GM23248 (cell line): ENCODE measurements at places on chromosomes 12 and 14. TPM values are rescaled to one million over a fixed set of nuclear protein-coding genes. Genes with fewer than 3 reads are reported as not detected.

DNA sequence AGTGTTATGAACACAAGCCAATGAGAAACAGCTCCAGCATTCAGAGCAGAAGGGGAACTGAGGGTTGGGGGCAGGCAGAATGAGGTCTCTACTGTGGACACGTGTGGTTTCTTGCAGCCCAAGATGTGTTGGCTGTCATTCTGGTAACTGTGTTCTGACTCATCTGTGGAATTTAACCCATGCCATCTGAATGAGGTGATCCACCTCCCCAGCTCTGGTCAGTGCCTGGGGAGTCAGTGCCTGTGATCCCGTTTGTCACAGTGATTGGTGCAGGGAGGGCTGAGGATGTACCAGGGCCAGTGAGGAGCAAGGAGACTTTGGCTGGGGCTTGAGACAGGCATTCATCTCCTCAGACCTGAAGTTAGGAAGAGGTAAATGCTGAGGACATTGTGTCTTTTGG, 216.8 kb downstream of the MSRB3 start:
- H3K27ac ChIP-seq, result no peak overlapping the region
- H3K4me3 ChIP-seq, result no peak overlapping the region
- H3K4me1 ChIP-seq, result peaks cover 27% of the 10 kb centered on the region
- peak; percentile 77 for DNase-seq
- no peaks in the 10 kb centered on the region for H3K36me3 ChIP-seq

DNA sequence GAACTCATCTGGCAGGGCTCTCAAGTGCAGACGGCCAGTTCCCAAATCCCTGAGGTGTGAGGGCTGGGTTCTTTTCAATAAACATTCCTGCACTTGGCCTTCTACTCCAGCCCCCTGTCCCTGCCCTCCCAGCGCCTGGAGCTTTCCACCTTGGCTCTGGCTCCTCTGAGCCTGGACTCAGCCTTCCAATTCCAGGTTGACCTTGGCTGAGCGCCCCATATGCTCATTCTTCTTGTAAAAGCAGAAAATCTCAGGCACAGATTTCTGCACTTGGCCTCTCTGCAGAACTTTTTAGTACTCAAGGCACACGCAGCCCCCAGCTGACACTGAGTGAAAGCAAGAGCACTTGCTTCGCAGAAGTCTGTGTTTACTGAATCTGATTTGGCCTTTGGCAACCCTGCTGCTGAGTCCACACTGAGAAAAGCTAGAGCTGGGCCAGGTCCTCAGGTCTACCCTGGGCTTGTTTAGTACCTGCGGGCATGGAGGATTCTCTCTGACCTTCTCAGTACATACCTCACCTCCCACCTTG, 222.7 kb downstream of the MSRB3 start:
- no peak overlapping the region for H3K27ac ChIP-seq
- DNase-seq, result no peak
- no peaks in the 10 kb centered on the region for H3K36me3 ChIP-seq
- H3K4me3 ChIP-seq, result no peak overlapping the region

The AHNAK2 gene
- 58.0 and 64.9 TPM in 2 replicates for total RNA-seq

- no peaks in the 10 kb centered on the region for H3K27me3 ChIP-seq
- no peaks in the 10 kb centered on the region for H3K36me3 ChIP-seq
- DNase-seq, result peak; percentile 42
Observed at GRCh38 chr12:132907216-132907615, 19.8 kb upstream of the CHFR start.

- H3K36me3 ChIP-seq, result no peaks in the 10 kb centered on the region
- no peaks in the 10 kb centered on the region for H3K4me1 ChIP-seq
- no peak overlapping the region for H3K27ac ChIP-seq
- peaks cover 8% of the 10 kb centered on the region for H3K27me3 ChIP-seq
- H3K4me3 ChIP-seq, result no peak overlapping the region
Observed at GRCh38 chr12:9391815-9392214, 183.6 kb upstream of the PZP start.

The DPF3 gene
- 7.9 and 13.4 TPM in 2 replicates for total RNA-seq

DNA sequence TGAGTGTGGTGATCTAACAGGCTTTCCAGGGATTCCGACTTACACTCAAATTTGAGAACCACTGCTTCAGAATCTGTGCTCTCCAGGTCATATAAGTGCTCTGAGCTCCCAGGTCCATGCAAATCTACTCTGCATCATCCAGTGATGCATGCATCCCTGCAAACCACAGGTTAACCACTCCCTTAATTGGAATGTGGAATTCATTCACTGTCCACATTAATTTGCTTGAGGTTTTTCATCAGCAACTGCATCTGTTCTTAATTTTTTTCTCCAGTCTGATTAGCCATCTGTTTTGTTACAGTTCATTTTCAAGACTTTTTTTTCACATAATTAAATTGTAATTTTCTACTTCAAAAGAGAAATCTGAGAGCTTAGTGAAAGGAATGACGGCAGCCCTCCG, 43.4 kb upstream of the RIN3 start:
- DNase-seq, result peak; percentile 85
- peak overlapping the region; percentile 38 for H3K27ac ChIP-seq
- H3K4me1 ChIP-seq, result peaks cover 47% of the 10 kb centered on the region
- no peak overlapping the region for H3K4me3 ChIP-seq
- no peaks in the 10 kb centered on the region for H3K36me3 ChIP-seq

- H3K36me3 ChIP-seq, result no peaks in the 10 kb centered on the region
- H3K27ac ChIP-seq, result no peak overlapping the region
- H3K27me3 ChIP-seq, result no peaks in the 10 kb centered on the region
- H3K4me3 ChIP-seq, result no peak overlapping the region
- no peak for DNase-seq
Observed at GRCh38 chr12:113099364-113099763, 36.2 kb downstream of the RASAL1 start.

- H3K27me3 ChIP-seq, result no peaks in the 10 kb centered on the region
- no peaks in the 10 kb centered on the region for H3K4me1 ChIP-seq
- H3K27ac ChIP-seq, result no peak overlapping the region
- no peaks in the 10 kb centered on the region for H3K36me3 ChIP-seq
- DNase-seq, result peak; percentile 10
Observed at GRCh38 chr14:26738571-26738970, 140.7 kb upstream of the NOVA1 start.

The PUS7L gene
- total RNA-seq, result 15.0 and 20.6 TPM in 2 replicates

The CCDC177 gene
- total RNA-seq, result not detected in 2 replicates

The IL31 gene
- total RNA-seq, result not detected in 2 replicates

DNA sequence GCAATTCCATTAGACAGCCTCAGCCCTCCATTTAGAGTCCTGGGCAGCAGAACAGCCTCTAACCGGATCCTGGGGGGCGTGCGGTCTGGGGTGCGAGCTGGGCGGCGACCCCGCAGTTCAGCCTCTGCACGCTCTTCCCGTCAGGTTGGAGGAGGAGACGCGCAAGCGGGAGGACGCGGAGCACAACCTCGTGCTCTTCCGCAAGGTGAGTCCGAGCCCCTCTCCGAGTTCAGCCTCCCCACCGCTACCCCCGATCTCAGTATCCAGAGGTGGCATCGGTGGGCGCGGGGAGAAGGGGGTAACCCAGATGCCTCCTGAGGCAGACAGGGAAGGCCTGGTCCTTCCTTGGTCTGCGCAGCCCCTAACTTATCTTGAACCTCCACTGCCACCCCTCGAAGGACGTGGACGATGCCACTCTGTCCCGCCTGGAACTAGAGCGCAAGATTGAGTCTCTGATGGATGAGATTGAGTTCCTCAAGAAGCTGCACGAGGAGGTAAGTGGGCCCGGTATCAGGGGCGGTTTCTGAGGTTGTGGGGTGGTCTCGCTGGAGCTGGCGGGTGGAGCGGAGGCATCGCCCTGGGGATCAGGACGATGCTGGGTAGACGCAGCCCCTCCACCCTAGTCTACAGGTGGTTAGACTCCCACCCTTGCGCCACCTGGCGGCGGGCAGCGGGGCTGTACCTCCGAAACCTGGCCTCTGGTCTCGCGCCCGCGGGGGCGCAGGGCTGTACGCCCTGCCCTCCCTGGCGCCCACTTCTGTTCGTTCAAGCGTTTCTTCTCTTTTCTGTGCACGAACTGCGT, 1.3 kb downstream of the PRPH start:
- H3K36me3 ChIP-seq, result no peaks in the 10 kb centered on the region
- H3K4me3 ChIP-seq, result 0 out of 2 replicates have a peak overlapping the region, but pooled peaks have one; percentile 18
- DNase-seq, result peak; percentile 42
- H3K27me3 ChIP-seq, result peaks cover 43% of the 10 kb centered on the region
- H3K27ac ChIP-seq, result no peak overlapping the region

DNA sequence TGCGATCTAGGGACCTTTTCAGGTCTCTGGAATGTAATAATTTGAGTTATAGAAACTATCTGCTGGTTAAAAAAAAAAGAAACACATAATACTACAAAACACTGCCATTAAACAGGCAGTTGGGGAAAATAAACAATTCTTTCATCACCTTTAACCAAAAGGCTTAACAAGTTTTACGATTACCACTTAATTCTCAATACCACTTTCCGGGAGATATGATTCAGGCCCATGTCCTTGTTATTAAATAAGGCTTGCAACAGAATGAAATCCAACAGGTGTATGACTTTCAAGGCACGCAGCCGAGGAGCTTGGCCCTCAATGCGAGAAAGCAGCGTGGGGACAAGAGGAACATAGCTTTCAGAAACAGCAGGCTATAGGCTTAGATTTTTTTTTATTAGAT, 5.6 kb upstream of the GLRX5 start:
- no peak overlapping the region for H3K27ac ChIP-seq
- peaks cover 60% of the 10 kb centered on the region for H3K4me1 ChIP-seq
- no peaks in the 10 kb centered on the region; the same call in 1 of the 2 replicates for H3K36me3 ChIP-seq
- no peak overlapping the region for H3K4me3 ChIP-seq
- no peak for DNase-seq

DNA sequence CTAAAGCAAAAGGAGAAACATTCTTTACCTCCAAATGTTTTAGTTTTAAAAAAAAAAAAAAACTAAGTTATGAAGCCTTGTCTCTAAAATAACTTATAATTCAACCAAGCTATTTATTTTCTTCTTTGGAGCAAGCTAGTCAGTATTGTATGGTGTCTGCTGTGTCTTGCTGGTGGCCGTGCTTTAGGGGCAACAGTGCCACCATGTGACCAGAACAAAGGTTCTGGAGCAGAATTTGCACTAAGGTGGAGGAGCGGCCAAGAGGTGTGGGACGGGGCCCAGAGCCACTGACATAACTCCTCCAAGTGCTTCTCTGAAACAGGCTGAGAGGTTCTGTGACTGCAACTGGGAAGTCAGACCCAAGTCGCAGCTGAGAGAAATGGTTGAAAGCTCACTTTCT, 4.5 kb downstream of the FICD start:
- DNase-seq, result peak; percentile 19
- no peak overlapping the region for H3K4me3 ChIP-seq
- peaks cover 40% of the 10 kb centered on the region for H3K36me3 ChIP-seq
- H3K27me3 ChIP-seq, result no peaks in the 10 kb centered on the region
- H3K4me1 ChIP-seq, result peaks cover 16% of the 10 kb centered on the region

DNA sequence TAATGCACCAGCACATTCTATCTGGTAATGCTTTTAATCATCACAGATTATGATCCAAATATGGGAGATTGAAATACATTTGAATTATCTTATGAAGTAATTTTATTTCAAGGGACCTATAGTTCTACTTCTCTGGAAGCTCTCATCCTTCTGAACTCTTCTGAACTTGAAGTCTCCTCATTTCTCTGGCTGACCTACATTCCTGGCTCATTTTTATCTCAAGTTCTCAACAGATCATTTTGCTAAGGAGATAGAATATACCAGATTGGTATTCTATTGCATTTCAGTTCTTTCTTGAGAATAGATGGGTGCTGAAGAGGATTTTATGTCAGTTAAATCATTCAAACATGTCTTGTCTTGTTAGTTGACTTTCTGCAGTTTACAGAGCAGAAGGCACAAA, 7.9 kb downstream of the HMGA2 start:
- H3K36me3 ChIP-seq, result peaks cover 47% of the 10 kb centered on the region; the same call in 1 of the 2 replicates
- DNase-seq, result no peak
- no peak overlapping the region for H3K4me3 ChIP-seq
- H3K27me3 ChIP-seq, result no peaks in the 10 kb centered on the region

DNA sequence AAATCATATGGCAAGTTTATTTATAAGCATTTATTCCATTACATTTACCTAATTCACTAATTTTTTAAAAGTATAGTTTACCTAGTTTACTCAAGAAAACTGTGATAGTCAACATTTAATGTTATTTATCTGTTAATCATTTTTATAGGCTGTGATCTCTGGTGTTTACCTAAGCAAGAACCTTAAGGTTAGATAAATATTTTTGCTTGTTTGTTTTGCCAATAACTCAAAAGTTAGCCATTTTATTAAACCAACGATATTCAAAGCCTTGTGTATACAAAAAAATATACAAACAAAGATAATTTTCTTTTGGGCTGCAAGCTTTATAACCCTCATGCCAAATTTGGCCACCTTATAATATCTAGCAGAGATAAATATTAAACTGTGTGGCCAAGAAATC, 157.3 kb downstream of the SLCO1B3 start:
- H3K27me3 ChIP-seq, result no peaks in the 10 kb centered on the region
- no peak overlapping the region for H3K27ac ChIP-seq
- H3K4me3 ChIP-seq, result no peak overlapping the region
- no peaks in the 10 kb centered on the region for H3K36me3 ChIP-seq
- H3K4me1 ChIP-seq, result no peaks in the 10 kb centered on the region
- DNase-seq, result no peak

The IL22 gene
- not detected in 2 replicates for total RNA-seq

GRCh38 chr12:64392221-64392620, 1.7 kb upstream of the C12orf56 start:
- no peaks in the 10 kb centered on the region for H3K27me3 ChIP-seq
- H3K4me1 ChIP-seq, result no peaks in the 10 kb centered on the region; the same call in 1 of the 2 replicates
- peak; percentile 68 for DNase-seq

DNA sequence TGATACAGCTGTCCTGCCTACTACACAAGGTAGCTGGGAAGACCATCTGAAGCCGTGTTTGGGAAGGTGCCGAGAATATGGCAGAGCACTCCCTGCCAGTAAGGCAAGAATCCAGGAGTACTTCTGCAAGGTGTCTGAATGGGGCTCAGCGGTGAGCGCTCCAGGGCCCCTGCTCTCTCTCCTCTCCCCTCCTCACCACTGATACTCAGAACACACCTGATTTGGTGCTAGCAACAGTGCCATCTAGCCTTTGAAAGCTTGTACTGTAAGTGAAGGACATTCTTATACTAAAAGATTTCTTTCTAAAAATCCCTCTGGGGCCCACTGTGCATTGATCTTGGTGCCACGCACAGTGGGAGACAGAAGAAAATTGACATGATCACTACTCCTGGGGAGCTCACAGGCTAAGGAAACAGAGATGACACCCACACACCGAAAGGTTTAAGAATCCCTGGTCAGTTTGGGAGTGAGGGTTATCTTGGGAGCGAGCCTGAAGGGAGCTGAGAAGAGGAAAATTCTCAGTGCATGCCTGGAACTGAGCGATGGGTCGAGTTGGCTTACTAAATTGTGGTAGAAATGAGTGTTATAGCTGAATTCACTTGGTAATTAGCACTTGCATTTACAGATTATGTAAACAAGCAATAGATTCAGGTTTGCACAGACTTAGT, 216.9 kb downstream of the NTF3 start:
- peaks cover 5% of the 10 kb centered on the region for H3K27me3 ChIP-seq
- no peak overlapping the region for H3K27ac ChIP-seq
- DNase-seq, result peak; percentile 47
- H3K4me1 ChIP-seq, result no peaks in the 10 kb centered on the region
- no peak overlapping the region for H3K4me3 ChIP-seq

The SNW1 gene
- total RNA-seq, result 45.2 and 58.2 TPM in 2 replicates

The SAMD15 gene
- 1.4 and 2.8 TPM in 2 replicates for total RNA-seq

The INHBC gene
- total RNA-seq, result not detected in 2 replicates
